Temporal lobe (tissue), 4 donors: ENCODE measurements at places on chromosomes 7 and 10. TPM values are rescaled to one million over a fixed set of nuclear protein-coding genes. Genes with fewer than 3 reads are reported as not detected.

SCIN gene
- 0.98 TPM for total RNA-seq

ZNF485 gene
- 6.6 TPM for total RNA-seq

HTR5A gene
- total RNA-seq, result 1.2 TPM

IRF5 gene
- 1.5 TPM for total RNA-seq

CDH23 gene
- total RNA-seq, result 3.4 TPM

SLC29A4 gene
- total RNA-seq, result 12.3 TPM

ANKRD16 gene
- total RNA-seq, result 10.8 TPM

MARVELD1 gene
- total RNA-seq, result 3.0 TPM

C7orf57 gene
- 1.2 TPM for total RNA-seq

EPO gene
- total RNA-seq, result not detected

GJD4 gene
- total RNA-seq, result not detected

LRRC61 gene
- 14.0 TPM for total RNA-seq

GHITM gene
- total RNA-seq, result 111 TPM

TAS2R41 gene
- total RNA-seq, result not detected

ALDH18A1 gene
- 25.6 TPM for total RNA-seq
